Left lobe of liver (tissue), 2 donors: ENCODE measurements at places on chromosomes 3 and 15. TPM values are rescaled to one million over a fixed set of nuclear protein-coding genes. Genes with fewer than 3 reads are reported as not detected.

The CHRNA3 gene
- total RNA-seq: not detected

The RMDN3 gene
- total RNA-seq: 47.3 TPM

The GPR27 gene
- 0.10 TPM for total RNA-seq

The KLHL6 gene
- total RNA-seq: 0.65 TPM

The ZNF385D gene
- 2.1 TPM for total RNA-seq

The ZKSCAN7 gene
- 2.2 TPM for total RNA-seq

The TMEM212 gene
- not detected for total RNA-seq

The PEX5L gene
- total RNA-seq: not detected

The NPAP1 gene
- 0.05 TPM for total RNA-seq

The CHRNA5 gene
- 0.35 TPM for total RNA-seq
